Stimulated activated CD8-positive, alpha-beta memory T cell treated with anti-CD3 and anti-CD28 coated beads, Interleukin-15, amount 100 ng/mL, for 24 hours (primary cell): ENCODE measurements at places on chromosomes 4 and X.

DNA sequence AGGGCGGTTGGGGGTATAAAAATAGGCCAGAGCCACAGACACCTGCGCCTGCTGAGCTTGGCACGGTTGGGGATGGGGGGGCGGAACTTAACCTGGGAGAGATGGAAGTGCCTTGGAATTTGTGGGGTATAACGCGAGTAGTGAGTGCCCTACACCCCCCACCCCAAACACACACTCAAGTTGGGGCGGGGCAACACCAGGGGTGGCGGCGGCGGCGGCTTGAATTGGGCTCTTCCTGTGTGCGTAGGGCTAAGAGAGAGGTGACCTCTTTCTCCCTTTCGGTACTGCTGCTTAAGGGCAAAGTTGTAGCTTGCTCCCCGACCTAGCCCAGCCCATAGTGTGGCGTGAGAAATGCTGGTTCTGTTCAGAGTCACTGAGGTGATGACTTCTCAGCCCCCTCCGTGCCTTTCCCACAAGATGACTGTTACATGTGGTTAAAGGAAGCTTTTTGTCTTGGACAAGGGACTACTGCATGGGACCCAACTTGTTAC lies 839 bp downstream of the STK26 start:
- DNase-seq = peak; percentile 1

DNA sequence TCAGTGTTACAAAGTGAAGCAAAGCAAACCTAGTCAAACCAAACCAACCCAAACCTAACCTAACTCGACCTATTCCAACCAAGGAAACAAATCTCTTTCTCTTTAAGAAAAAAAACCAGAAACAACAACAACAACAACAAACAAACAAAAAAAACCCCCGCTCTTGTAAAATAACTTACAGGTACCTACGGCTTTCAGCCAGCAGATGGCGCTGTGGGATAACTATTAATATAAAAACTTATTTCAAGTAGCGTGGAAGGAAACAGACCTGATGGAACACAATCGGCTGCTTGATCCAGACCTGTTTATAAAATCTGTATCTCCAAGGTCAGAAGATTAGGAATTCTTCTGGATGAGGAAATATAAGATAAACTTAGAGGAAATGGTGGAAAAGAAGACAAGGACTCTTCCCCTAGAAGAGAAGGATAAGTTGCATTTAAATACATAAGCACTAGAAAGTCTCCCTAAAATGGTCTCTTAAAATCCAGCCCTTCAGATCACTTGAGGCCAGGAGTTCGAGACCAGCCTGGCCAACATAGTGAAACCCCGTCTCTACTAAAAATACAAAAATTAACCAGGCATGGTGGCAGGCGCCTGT lies 34.4 kb upstream of the CDKL5 start:
- peak; percentile 19 for DNase-seq

GRCh38 chr4:160709546-160709945 lies 1454.3 kb downstream of the FSTL5 start:
- DNase-seq = no peak

- no peak for DNase-seq
Observed at GRCh38 chr4:190020790-190021717, 6.0 kb downstream of the FRG2 start.

DNA sequence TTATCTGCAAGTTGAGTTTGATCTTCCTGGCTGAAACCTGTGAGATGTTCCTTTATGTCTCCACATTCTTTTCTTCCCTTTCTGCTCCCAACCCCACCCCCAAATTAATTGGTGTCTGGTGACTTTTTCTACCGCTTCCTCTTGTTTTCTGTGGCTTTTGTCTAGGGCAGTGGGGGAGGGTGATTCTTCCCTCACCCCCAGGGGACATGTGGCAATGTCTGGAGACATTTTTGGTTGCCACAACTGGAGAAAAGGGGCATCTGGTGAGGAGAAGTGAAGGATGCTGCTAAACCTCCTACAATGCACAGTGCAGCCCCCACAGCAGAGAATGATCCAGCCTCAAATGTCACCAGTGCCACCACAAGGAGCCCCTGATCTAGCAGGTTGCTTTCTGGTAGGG lies 152.9 kb downstream of the NHS start:
- no peak for DNase-seq

- no peak for DNase-seq
Observed at GRCh38 chr4:158796370-158797140, 27.7 kb downstream of the FNIP2 start.
